Activated T-cell treated with anti-CD3 and anti-CD28 coated beads for 24 hours (primary cell): ENCODE measurements at places on chromosomes 7 and 10.
A peak's percentile ranks its signal among the peaks of the same experiment; 100 is the strongest.

- DNase-seq, result no peak
Measured at GRCh38 chr7:148104924-148105323, 485.6 kb upstream of the C7orf33 start.

DNA sequence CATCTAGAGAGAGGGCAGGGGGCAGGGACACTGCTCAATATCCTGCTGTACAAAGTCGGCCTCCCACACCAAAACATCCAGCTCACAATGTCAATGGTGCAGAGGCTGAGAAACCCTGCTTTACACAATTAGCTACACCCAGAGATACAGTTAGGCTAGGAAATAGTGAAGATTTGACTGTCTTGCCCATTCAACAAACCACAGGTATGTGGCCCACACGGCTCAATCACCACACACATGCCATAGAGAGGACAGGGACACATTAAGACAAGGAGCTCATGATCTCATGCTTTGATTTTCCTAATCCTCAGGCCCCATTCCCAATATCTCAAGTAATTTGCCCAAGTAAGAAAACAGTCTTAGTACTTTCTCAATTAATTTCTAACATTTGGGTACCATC lies 110.4 kb downstream of the OSBPL3 start:
- no peak for DNase-seq

DNA sequence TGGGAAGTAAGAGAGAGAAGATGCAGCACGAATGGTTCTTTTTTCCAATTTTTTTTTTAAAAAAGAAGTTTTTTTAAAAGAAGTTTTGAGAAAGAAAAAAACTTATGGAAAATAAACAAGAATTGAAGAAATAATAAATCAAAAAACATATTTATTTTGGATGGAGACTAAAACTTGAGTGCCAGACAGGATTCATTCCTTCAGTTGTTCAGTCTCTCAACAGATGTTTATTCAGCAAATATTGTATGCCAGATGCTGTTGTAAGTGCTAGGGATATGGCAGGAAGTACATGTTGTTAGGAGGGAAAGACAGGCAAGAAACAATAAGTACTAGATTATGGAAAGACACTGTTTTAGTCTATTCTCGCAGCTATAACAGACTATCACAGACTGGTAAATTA lies 750.7 kb upstream of the PHF14 start:
- DNase-seq, result no peak

DNA sequence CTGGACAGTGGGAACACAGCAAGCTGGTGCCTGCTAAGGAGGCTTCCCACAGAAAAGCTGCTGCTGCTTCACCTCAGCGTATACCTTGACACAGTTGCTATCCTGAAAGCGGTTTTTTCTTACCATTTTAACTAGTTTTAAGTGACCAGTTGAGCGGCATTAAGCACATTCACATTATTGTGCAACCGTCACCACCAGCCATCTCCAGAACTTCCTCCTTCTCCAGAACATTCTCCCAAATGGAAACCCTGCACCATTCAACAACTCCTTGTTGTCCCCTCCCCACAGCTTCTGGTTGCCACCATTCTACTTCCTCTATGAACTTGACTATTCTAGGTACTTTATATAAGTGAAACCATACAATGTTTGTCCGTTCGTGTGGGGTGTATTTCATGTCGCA lies 169.9 kb downstream of the SNX10 start:
- DNase-seq, result no peak

DNA sequence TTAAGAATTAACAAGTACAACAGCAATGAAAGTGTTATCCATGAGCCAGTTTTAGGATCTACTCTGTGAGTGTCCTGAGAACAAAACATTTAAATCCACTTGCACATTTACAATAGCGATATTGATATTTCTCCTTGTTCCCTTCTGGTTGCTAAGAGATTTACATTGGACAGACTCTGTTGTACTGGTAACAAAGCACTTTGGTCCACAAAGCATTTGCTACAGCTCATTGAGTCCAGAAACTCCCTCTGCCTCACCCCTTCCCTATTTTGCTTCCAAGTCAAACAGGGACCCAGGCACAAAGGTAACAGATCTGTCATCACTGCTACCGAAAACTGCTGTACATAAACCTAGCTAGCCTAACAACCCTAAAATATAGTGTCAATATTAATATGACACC lies 2.1 kb downstream of the ANK3 start:
- no peak for DNase-seq

- no peak for DNase-seq
Measured at GRCh38 chr10:21452203-21452602, 73.3 kb downstream of the SKIDA1 start.

GRCh38 chr7:34928052-34928451 lies 109.2 kb downstream of the DPY19L1 start:
- peak; percentile 23 for DNase-seq

DNA sequence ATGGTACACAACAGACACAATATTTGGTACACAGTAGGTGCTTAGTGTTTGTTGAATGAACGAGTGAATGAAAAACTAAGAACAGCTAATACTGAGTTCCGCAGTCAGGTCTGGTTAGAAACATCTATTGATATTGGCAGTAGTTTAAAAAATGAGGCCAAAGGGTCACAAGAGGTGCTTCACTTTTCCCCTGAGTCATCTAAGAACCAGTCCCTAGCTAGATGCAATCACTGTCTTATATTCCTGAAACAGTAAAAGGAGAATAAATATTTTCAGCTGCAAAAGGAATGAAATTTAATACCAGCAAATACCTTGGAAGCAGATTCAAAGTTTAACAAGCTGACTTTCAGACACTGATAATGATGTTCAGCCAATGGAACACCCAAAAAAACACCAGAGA lies 54.5 kb downstream of the SCRN1 start:
- no peak for DNase-seq

DNA sequence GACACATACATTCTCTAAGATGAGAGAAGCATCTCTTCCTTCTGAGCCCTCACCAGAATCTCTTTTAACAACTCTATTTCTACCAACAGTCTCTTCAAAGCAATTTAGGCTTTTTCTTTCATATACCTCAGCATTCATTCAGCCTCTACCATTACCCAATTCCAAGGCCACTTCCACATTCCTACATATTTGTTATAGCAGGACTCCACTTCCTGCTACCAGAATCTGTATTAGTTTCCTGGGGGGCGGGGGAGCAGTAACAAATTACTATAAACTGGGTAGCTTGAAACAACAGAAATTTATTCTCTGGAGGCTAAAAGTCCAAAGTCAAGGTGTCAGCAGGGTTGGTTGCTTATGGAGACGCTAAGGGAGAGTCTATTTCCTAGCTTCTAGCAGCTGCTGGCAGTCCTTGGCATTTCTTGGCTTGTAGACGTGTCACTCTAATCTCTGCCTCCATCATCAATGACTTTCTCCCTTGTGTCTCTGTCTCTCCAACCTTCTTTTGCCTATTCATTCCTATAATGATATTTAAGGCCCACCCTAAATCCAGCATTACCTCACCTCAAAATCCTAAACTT lies 7.4 kb downstream of the PRPS1L1 start:
- DNase-seq, result no peak

DNA sequence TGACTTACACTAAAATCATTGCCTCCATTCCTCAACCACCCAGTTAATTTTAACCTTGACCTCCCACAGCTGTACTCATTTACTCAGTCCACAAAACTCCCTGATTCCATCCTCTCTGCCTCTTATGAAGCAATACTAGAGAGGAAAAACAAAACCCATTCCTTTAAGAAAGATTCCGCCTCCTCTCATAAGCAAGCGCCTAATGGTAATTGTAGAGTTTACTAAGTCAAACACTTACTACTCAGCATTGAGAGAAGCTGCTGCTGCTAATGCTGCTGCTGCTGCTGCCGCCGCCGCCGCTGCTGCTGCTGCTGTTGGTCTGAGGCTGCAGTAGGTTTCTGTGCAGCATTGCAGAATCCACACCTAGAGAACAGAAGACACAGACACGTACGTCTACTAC lies 2.1 kb upstream of the ADD3 start:
- no peak for DNase-seq

GRCh38 chr10:69057261-69057950 lies 30.5 kb upstream of the SRGN start:
- DNase-seq, result no peak

GRCh38 chr10:27464993-27465392 lies 39.1 kb upstream of the RAB18 start:
- no peak for DNase-seq

- no peak for DNase-seq
Measured at GRCh38 chr10:133224756-133225372, 5.2 kb upstream of the UTF1 start.

GRCh38 chr7:88328787-88329186 lies 22.1 kb upstream of the STEAP4 start:
- DNase-seq, result no peak

DNA sequence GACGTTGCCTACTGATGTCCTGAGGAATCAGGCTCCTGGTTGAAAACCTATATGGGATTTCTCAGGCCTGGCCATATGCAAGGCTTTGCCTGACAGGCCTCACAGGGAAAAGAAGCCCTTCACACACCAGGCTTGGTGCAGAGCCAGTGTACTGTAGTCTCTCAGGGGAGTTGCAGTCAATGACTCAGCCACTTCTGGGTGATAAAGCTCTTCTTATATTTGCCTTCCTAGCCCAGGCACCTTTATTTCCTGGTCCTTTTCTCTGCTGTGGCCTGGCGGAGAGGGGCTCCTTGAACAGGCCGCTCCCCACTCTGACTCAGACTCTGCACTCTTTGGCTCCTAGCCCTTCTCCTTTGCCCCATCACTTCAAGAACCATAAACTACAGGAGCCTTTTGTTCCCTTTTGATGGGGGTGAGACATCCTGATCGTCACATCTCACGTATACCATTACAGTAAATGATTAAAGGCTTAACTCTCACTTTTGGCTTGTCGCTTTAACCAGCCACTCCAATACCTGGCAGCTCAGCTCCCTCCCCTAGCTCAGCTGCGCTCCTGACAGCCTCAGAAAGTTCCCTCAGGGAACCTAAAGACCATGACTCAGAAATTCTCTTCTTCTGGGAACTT lies 33.5 kb downstream of the DPY19L1 start:
- no peak for DNase-seq

DNA sequence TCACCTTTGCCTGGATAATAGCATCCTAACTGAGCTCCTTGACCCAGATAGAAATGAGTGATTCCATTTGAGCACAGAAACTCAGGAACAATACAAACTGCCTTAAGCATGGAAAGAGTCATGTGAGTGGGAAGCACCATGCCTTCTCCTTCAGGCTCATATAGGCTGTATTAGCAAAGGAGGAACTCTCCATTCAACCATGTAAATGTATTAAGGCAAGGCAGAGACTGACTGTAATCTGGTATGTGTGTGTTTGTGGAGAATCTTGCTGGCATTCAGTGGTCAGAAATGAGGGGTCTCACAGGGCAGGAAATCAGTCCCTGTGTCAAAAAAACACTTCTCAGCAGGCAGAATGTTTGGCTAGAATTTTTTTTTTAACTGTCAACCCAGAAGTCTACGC lies 40.2 kb downstream of the COA1 start:
- DNase-seq, result no peak

DNA sequence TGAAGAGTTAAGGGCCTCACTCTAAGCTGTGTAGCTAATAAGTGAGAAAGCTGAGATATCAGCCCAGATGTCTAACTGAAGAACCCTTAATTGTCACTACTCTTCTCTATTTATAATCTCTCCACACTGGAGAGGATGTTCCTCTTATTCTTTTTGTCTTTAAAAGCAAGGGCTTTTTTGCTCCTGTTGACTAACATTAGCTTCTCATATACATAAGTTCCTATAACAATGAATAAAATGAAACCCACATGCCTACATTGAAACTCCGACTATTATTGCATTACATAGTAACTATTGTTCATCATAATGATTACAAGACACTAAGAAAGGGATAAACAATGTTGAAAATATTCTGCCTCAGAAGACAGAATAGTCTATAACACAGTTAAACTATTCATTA lies 67.1 kb downstream of the GNAT3 start:
- no peak for DNase-seq

- no peak for DNase-seq
Measured at GRCh38 chr10:4337563-4337962, 488.4 kb upstream of the AKR1E2 start.

- peak; percentile 37 for DNase-seq
Measured at GRCh38 chr7:67377939-67378862, 381.6 kb downstream of the TYW1 start.

DNA sequence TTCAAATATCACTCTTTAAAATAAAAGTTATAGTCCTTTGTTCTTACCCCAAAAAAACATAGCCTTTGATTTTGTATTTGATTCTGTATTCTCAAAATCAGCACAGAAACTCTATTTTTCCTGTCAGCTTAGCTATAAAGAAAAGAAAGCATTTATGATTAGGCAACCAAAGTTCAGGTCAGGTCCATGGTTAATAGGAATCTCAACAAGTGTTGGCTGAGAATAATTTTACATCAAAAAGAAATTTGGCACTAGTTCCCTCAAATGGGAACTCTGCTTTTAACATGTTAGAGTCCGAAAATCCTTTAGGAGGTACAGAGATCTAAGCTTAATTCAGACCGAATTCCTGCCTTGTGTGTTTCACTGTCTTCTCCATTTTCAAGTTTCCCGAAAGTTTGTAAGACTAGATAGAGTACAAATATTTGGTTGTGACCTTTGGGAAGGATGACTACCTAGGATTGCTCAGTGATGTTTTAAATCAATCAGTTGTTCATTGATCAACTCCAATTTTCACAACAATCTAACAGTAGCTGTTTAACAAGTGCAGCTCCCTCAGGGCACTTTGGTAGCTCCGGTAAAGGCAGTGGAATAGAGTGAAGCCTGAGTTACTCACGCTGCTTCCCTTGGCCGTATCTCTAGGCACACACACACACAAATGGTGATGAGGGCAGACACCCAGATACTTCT lies 8.8 kb upstream of the ENO4 start:
- no peak for DNase-seq

GRCh38 chr7:5294169-5294987 lies 11.6 kb downstream of the SLC29A4 start:
- DNase-seq, result no peak

- no peak for DNase-seq
Measured at GRCh38 chr7:79622781-79623180, 169.3 kb upstream of the MAGI2 start.

GRCh38 chr7:23712368-23713284 lies 2.6 kb downstream of the STK31 start:
- DNase-seq, result no peak

GRCh38 chr7:99666013-99666395 lies 13.8 kb downstream of the CYP3A5 start:
- DNase-seq, result no peak

DNA sequence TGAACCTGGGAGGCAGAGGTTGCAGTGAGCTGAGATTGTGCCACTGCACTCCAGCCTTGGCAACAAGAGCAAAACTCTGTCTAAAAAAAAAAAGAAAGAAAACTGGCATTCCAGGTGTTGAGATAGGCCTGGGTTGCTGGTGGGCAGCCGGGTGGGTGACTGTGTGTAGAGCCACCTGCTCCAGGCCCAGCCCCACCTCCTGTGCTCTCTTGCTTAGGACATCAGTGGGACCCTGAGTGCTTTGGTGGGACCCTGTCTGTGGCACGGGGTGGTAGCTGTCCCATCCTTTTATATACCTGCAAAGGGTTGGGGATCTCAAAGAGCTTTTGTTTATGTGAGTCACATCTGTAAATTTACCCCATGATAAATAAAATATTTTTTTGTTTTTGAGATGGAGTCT lies 6.2 kb downstream of the PAOX start:
- no peak for DNase-seq

- DNase-seq, result no peak
Measured at GRCh38 chr7:151810441-151811232, 66.3 kb downstream of the PRKAG2 start.
